Smooth muscle cell of the brain vasculature (primary cell): ENCODE measurements at places on chromosomes 4 and X.

DNA sequence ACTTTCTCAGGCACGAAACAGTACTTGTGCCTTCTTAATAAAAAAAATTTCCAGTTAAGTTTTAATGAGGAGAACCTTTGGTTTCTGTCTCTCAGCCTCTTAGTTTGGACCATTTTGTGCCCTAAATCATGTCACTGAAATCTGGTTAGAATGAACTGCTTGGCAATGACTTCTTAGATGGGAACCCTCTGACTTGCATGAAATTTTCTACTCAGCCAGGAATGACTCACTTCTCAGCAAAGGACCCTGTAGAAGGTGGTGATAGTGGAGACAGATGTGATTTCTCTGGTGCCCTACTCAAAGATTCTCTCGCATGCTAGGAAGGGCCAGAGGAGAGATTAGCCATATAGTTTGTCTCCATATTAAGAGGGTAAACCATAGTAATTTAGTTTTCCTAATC, 50.5 kb downstream of the RASL11B start:
- DNase-seq: no peak

DNA sequence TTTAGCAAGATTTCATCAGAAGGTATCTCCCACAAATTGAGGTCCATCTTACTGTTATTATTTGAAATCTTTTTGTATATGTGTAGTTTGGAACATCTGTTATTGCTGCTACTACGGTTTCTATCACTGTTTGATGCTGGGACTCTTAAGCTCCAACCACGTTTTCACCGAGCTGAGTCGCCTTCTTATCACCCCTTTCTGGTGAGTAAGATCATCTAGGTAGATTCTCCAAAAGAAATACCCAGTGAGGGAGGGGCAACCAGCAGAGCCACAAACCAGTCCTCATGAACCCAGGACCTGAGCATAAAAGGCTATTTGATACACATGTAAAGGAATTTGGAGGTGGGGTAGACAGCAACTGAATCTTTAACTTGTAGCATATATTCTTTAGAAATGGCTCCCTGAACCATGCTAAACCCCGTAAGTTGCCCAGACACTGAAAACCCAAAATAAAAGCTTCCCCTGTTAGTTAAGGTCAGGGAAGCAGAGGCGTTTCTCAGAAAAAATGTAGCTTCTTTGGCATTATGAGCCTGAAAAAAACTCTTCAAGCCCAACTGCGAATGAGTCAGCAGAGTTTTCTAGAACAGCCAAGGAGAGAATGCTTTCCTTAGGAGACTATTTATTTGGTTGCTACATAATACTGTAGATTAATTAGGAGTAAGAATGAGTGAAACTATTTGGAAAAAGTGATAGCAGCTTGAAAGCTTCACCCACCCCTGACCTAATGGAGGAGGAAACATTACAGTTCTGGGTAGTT, 53.8 kb upstream of the ATXN3L start:
- DNase-seq: no peak

DNA sequence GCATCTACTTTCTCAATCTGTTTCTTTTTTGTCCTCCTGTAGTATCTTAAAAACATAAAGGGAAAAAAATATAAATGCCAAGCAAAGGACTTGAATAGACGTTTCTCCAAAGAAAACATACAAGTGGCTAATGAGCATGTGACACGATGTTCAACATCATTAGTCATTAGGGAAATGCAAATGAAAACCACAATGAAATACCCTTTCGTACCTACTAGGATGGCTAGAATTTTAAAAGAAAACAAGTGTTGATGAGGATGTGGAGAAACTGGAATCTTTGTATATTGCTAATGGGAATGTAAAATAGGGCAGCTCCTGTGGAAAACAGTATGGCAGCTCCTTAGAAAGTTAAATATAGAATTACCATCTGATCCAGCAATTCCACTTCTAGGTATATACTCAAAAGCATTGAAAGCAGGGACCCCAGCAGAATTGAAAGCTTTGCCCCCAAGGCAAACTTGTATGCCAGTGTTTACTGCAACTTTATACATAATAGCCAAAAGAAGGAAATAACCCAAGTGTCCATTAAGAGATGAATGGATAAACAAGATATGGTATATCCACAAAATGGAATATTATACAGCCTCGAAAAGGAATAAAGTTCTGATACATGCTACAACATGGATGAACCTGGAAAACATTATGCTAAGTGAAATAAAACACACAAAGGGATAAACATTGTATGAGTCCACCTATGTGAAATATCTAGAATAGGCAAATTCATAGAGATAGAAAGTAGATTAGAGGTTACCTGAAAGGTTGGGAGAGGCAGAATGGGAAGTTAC, 138.3 kb downstream of the SH3KBP1 start:
- DNase-seq: no peak

DNA sequence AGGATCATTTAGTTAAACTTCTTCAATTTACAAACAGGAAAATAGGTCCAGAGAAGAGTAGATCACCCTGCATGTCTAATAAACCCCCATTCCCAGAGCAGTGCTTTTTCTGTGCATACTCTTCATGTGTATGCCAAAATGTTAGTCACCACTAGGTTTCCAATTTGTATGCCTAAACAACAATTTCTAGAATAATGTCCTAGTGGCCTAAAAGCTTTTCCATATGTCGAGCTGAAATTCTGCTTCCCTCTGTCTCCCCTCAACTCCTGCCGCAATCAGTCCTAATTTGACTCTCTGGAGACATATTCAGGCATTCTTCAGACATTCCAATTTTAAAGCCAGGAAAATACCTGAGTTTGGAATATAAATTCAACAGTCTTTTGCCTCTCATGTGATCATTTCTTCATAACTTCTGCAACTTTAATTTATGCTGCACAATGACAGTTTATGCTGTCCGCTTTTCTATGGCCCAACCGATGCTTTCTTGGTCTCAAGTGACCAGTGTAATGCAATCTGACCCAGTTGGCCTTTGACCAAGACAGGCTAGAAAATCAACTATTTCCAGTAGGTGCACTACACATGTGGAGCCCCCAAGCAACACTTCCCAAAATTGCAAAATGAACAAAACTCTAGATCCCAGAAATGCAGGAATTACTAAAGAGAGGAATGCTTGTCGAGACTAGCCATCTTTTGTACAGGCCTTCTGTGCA, 122.9 kb upstream of the FMR1 start:
- DNase-seq: no peak
